ENCODE measurements at places on chromosomes 1 and 21.

- DNase-seq: no peak
Measured at GRCh38 chr1:109025694-109026093, 16.2 kb downstream of the WDR47 start.

DNA sequence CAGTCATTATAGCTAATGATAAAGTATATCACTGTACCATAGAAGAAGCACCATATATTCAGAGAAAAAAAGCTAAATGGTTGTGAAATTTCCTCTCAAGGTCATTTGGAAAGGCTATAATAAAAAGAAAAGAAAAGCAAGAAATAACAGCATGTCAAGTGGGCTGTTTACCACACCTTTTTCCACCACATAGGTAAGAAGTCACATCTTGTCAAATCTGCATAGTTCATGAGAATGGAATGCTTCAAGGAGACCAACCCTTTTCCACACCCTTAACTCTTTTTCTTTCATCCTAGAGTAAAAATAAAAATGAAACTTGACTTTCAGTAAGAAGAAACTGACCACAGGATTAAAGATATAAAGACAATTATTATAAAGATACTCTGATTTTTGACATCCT lies 91.2 kb downstream of the ATP6V1G3 start:
- DNase-seq: no peak

DNA sequence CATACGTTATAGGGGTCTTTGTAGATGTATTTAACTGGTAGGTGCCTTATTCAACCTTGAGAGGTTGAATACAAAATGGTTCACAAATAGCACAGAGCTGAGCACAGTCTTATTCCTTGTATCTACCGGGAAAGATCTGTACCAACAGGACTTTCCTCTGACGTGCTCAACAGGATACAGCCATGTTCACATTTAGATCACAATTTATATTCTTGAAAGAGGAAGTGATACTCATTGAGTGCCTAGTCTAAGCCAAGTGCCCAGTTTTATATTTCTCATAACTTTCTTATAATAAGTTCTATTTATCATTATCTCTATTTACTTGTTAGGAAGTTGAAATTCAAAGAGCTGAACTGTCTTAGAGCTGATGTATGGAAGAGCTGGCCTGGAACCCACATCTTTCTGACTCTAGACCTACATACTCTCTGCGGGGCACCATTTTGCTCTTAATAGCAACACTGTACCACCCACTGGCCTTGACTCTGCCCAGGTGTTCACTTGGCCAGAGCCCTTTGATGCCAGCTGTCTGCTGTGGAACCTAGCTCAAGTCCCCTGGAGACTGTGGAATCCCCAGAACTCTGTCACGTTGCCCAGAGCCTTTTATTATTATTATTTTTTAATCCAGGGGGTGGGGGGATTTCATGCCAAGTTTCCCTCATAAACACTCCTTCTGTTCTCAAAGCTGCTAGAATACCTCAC lies 156.2 kb downstream of the TPR start:
- no peak for DNase-seq

DNA sequence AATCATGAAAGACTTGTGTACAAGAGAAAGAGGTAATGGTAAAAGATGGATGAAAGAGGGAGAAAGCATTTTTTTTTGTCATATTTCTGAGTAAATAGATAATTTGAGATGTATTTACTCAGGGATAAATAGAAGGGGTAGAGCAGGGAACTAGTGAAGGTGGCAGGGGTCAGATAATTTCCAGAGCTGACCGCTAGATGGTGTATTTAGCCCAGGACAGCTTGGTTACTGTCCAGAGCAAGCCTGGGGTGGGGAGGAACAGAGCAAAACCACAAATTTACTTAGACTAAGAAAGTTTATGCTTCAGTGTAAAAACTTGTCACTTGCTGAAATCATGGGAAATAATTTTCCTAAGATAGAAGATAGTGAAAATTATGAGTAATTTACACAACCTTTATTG lies 91.5 kb downstream of the XCL2 start:
- no peak for DNase-seq

DNA sequence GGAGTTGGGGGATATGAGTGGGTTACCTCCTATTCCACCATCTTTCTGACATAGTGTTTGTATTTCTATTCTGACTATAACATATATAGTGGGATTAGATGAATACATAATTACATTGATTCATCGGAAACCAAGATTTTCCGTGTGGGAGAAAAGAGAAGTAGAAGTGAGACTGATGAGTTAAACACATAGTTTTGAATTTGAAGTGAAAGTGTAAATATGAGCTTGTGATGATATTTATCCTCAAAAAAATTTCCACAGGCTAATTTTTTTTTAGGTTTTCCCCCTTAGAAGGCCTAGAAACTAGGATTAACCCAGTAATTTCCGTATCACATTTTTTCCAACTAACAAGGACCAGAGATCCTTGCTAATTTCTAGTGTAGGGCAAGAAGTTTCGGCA lies 6.9 kb downstream of the CD1B start:
- no peak for DNase-seq

- no peak for DNase-seq
Measured at GRCh38 chr1:59769736-59770095, 45.0 kb upstream of the HOOK1 start.

GRCh38 chr1:106879538-106879937 lies 176.9 kb upstream of the PRMT6 start:
- no peak for DNase-seq
